ENCODE measurements at places on chromosomes 1 and 21. TPM values are rescaled to one million over a fixed set of nuclear protein-coding genes. Genes with fewer than 3 reads are reported as not detected.

Gene TRIM45
- 0.17 TPM for total RNA-seq

GRCh38 chr1:116491700-116492357 lies 79.0 kb downstream of the CD58 start:
- no peak overlapping the region for H3K4me3 ChIP-seq
- H3K4me1 ChIP-seq, result no peaks in the 10 kb centered on the region
- DNase-seq, result no peak
- H3K27me3 ChIP-seq, result no peaks in the 10 kb centered on the region
- H3K27ac ChIP-seq, result no peak overlapping the region

DNA sequence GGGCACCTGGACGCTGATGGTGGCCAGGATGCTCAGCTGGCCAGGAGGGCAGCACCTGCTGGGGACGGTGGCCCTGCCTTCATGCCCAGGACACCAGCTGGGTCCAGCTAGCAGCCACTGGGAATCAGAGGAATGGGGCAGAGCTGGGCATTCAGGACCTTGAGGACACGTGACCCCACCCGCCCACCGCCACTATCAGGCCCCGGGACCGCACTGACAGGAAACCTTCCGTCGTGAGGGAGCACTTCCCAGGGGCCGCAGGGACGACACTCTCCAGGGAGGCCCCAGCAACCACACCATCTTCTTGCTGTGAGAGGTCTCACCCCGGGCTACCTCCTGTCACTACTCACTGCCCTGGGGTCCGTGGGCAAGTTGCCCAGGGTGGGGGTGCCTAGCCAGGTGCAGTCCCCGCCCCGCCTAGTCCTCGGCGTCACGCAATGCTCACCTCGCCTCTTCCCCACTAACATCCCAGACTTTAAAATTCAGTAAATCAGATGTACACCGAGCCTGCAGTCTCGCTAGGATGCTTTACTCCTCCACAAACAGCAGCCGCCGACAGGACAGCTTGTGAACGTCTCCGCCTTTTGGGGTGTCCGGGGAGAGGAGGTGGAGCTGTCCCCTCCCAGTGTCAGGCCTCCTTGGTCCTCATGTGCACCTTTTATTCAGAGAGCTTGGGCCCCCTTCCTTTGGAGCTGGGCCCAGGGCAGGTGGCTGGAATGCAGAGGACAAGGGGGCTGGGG lies 4.9 kb downstream of the VWA1 start:
- H3K36me3 ChIP-seq, result no peaks in the 10 kb centered on the region
- H3K4me3 ChIP-seq, result no peak overlapping the region
- DNase-seq, result no peak
- H3K27ac ChIP-seq, result no peak overlapping the region
- peaks cover 18% of the 10 kb centered on the region for H3K27me3 ChIP-seq

DNA sequence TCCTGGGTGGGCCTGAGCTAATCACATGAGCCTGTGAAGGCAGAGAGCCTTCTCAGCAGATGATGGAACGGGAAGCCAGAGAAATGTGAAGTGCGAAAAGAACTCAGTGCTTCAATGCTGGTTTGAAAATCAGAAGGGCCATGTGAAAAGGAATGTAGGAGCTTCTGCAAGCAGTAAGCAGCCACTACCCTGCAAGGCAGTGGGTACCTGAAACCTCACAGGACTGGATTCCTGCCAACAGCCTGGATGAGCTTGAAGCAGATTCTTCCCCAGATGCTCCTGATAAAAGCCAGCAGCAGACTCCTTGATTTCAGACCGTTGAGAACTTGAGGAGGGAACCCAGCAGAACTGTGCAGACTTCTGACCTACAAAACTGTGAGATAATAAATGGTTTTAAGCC lies 158.6 kb downstream of the SYT2 start:
- no peak for DNase-seq
- H3K36me3 ChIP-seq, result no peaks in the 10 kb centered on the region
- H3K27ac ChIP-seq, result no peak overlapping the region
- H3K4me1 ChIP-seq, result no peaks in the 10 kb centered on the region
- no peak overlapping the region for H3K4me3 ChIP-seq

DNA sequence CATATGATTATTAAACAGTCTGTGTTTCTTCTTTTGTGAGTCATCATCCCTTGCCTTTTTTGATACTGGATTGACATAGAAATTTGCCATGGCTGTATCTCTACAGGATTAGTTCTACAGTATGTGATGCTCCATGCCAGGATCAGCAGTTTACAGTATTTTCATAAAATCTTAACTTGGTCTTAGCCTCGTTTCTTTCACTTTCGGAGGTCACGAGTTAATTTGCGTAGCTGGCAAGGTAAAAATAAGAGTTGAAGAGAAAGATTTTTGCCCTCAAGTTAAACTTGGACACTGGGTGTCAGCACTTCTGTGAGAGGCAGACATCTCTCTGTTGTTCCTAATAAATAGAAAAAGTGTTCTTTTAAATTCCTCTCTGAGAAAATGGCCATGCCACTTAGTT lies 79.1 kb downstream of the CACNA1E start:
- no peak overlapping the region for H3K4me3 ChIP-seq
- H3K27me3 ChIP-seq, result peaks cover 7% of the 10 kb centered on the region
- DNase-seq, result no peak
- H3K27ac ChIP-seq, result no peak overlapping the region

Gene ANKRD35
- 0.19 TPM for total RNA-seq

- H3K27me3 ChIP-seq, result no peaks in the 10 kb centered on the region
- no peak overlapping the region for H3K27ac ChIP-seq
- no peak for DNase-seq
- peaks cover 2% of the 10 kb centered on the region for H3K36me3 ChIP-seq
These were observed 21.4 kb upstream of the PADI1 start for GRCh38 chr1:17183388-17184160.

DNA sequence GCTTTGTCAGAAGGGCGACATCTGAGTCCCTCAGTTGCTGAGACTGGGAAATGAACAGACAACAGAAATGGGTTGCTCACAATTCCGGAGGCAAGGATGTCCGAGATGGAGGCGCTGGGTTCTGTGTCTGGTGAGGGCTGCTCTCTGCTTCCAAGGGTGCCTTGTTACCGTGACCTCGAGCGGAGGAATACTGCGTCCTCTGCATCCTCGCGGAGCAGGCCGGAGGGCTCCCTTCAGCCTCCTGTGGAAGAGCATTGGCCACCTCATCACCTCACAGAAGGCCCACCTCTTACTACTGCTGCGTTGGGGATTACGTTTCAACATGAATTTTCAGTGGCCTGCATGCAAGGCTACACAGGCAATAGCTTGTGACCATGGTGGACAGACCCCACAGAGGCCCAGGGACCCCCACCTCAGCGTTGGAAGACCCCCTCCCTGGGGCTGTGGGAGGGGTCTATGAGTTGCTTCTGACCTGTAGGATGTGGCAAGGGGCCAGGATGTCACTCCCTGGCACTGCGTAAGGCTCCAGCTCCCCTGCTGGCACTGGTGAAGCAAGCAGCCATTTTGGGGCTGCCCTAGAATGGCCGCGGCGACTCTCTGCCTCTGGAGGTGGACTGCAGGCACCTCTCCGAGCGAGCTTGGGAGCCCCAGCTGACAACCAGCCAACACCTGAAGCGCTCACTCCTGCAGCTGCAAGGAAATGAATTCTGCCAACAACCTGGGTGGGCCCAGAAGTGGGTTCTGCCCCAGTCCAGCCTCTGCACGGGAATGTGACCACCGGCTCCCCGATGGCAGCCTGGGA lies 36.3 kb upstream of the COL6A1 start:
- H3K27ac ChIP-seq, result no peak overlapping the region
- no peaks in the 10 kb centered on the region for H3K4me1 ChIP-seq
- no peaks in the 10 kb centered on the region for H3K36me3 ChIP-seq
- DNase-seq, result no peak
- no peaks in the 10 kb centered on the region for H3K27me3 ChIP-seq

DNA sequence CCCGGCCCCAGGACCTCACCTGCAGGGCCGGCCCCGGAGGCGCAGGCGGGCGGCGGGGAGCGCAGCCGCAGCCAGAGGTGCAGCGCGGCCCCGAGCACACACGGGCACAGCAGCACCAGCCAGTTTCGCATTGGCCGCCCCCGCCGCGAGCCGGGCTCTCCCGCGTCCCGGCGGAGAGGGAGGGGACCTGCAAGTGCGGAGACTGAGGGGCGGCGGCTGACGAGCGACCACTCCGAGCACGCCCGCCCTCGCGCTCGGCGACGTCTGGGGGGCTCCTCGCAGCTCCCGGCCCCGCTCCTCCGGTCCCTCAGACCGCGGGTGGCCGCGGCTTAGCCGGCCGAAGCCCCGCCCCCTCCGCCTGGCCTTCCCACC lies at the start of gene B3GALNT2:
Gene B3GALNT2, minus strand, starts transcription at position 331 of the 372 bp plus-strand sequence. Its CDS starts 200 bp downstream, at position 131.
- DNase-seq, result no peak
- H3K36me3 ChIP-seq, result no peaks in the 10 kb centered on the region
- H3K4me1 ChIP-seq, result peaks cover 31% of the 10 kb centered on the region
- H3K4me3 ChIP-seq, result peak within 1 kb of the TSS; percentile 97
- H3K27ac ChIP-seq, result peak within 1 kb of the TSS; percentile 97

GRCh38 chr1:161172349-161172748 lies 5.0 kb downstream of the B4GALT3 start:
- no peak for DNase-seq
- no peak overlapping the region for H3K4me3 ChIP-seq
- peak overlapping the region; percentile 43 for H3K27ac ChIP-seq
- peaks cover 40% of the 10 kb centered on the region for H3K4me1 ChIP-seq
- H3K27me3 ChIP-seq, result no peaks in the 10 kb centered on the region
- peaks cover 23% of the 10 kb centered on the region for H3K36me3 ChIP-seq

DNA sequence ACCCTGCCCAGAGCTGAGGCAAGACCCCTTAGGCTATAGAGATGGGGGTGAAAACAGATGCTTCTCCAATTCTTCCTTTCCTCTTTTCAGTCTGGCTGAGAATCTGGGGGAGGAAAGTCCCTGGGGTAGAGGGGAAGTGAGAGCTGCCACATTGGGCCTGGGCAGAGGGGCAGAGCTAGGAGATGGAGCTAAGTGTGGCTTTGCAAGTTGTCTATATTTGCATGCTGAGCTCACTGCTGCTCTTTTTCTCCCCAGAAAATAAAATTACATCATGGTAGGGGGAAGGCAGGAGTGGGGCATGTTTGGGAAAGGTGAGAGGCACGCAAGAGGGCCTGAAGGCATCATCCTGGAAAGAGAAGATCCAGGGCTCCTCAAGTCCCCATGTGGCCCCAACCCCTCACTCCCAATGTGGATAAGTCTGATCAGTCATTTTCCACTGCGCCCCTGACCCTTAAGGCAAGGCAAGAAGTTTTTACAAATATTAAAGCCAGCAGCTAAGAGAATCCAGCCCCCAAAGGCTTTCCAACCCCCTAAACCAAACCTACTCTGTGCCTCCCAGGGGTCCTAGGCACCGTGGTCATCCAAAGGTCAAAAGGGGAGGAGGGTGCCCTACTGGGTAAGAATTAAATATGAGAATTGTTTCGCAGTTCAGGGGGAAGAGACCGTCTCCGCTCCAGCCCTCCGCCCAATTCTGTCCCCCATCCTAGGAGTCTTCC lies 500 bp upstream of the PEA15 start:
- peak overlapping the region; percentile 85 for H3K27ac ChIP-seq
- peak overlapping the region; percentile 85 for H3K4me3 ChIP-seq
- peak; percentile 54 for DNase-seq
- peaks cover 11% of the 10 kb centered on the region for H3K36me3 ChIP-seq
- no peaks in the 10 kb centered on the region for H3K27me3 ChIP-seq
- H3K4me1 ChIP-seq, result peaks cover 39% of the 10 kb centered on the region

Gene DIO1
- not detected for total RNA-seq
